ENCODE measurements at places on chromosomes 7 and 10. TPM values are rescaled to one million over a fixed set of nuclear protein-coding genes. Genes with fewer than 3 reads are reported as not detected.

PGAM2 gene
- not detected for total RNA-seq

HHEX gene
- 2.0 TPM for total RNA-seq

CPXM2 gene
- total RNA-seq = 6.8 TPM

KLLN gene
- 0.59 TPM for total RNA-seq

HOXA13 gene
- total RNA-seq = 10.0 TPM

ZMYND11 gene
- 60.3 TPM for total RNA-seq

UCN3 gene
- total RNA-seq = not detected

GNGT1 gene
- not detected for total RNA-seq

NEUROD6 gene
- total RNA-seq = not detected

LRIT1 gene
- total RNA-seq = not detected

KCNMA1 gene
- 107 TPM for total RNA-seq

CTAGE4 gene
- total RNA-seq = not detected

PAPOLB gene
- total RNA-seq = not detected

BAIAP2L1 gene
- total RNA-seq = 3.0 TPM

ABCA13 gene
- 0.09 TPM for total RNA-seq

ENO4 gene
- total RNA-seq = 0.05 TPM

FKBP6 gene
- total RNA-seq = not detected
